ENCODE measurements at places on chromosomes 12 and 14. TPM values are rescaled to one million over a fixed set of nuclear protein-coding genes. Genes with fewer than 3 reads are reported as not detected.

GRCh38 chr14:98692832-98693231 is 579.2 kb downstream of the BCL11B start:
- DNase-seq, result peak; percentile 53

DNA sequence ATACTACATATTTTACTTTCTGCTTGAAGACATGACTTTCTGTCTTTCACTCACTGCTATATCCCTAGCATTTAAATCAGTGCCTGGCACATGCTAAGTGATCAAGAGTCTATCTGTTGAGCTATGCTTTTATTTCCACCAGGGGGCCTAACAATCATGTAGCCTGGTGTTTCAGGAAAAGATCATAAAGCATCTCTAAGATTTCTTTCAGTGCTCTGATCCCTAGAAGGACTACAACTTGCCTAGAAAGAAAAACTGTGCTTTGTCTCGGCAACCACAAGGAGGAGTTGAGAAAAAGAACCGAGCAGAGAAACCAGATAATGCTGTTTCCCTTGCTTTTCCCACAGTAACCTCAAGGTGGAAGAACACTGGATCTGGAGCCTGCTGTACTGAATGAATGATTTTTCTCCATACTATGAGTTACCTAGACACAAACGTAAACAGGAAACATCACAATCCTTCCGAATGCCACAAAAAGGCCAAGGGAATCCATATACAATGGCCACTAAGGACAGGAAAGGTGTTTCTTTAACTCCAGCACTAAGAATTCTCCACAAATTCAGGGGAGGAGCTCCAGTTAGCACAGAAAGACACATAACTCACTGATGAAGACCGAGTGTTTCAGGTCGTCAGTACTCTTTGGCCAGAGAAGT is 1.2 kb downstream of the CRY1 start:
- peak; percentile 31 for DNase-seq

Gene RD3L
- not detected for total RNA-seq

Gene NOPCHAP1
- total RNA-seq, result 13.9 TPM

DNA sequence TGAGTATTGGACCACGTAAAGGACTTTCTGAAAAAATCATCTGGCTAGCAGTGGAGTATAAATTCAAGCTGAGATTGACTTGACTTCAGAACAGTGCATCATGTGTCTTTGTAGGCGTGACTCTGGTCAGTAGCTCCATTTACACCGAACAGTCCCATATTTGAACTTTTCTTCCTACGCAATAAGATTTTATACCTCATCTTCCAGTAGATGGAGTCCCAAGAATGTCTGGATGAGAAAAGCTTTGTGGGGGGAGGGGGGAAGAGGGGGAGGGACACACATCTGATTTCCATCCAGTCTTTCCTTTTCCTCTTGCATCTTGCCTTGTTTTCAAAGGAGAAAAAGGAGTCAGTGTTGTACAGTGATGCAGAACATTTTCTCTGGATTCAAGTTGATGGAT is 241.0 kb downstream of the EMP1 start:
- no peak for DNase-seq

- DNase-seq, result no peak
Measured at GRCh38 chr12:12482150-12482761, 80.4 kb downstream of the DUSP16 start.

- DNase-seq, result no peak
Measured at GRCh38 chr14:85536833-85537190, 6.9 kb downstream of the FLRT2 start.

Gene SLCO1B3
- total RNA-seq, result 0.13 TPM

Gene TGM1
- total RNA-seq, result 2.8 TPM

- DNase-seq, result peak; percentile 24
Measured at GRCh38 chr14:67934087-67934486, 114.5 kb downstream of the RAD51B start.

DNA sequence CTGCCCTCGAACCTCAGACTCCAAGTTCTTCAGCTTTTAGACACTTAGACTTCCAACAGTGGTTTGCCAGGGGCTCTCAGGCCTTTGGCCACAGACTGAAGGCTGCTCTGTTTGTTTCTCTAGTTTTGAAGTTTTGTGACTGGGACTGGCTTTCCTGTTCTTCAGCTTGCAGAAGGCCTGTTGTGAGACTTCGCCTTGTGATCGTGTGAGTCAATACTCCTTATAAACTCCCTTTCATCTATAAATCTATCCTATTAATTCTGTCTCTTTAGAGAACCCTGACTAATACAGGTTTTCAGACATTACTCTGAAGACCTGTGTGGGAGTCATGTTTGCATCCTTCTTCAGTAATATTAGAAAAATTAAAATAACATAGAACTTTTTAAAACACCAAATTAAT is 289.1 kb downstream of the RMST start:
- DNase-seq, result no peak

Gene DPPA3
- not detected for total RNA-seq

- DNase-seq, result no peak
Measured at GRCh38 chr14:27025648-27026047, 427.8 kb upstream of the NOVA1 start.

GRCh38 chr12:109192358-109192757 is 76.0 kb downstream of the ACACB start:
- DNase-seq, result no peak

GRCh38 chr12:131950182-131950913 is 606 bp downstream of the EP400 start:
- peak; percentile 33 for DNase-seq

Gene KERA
- not detected for total RNA-seq

DNA sequence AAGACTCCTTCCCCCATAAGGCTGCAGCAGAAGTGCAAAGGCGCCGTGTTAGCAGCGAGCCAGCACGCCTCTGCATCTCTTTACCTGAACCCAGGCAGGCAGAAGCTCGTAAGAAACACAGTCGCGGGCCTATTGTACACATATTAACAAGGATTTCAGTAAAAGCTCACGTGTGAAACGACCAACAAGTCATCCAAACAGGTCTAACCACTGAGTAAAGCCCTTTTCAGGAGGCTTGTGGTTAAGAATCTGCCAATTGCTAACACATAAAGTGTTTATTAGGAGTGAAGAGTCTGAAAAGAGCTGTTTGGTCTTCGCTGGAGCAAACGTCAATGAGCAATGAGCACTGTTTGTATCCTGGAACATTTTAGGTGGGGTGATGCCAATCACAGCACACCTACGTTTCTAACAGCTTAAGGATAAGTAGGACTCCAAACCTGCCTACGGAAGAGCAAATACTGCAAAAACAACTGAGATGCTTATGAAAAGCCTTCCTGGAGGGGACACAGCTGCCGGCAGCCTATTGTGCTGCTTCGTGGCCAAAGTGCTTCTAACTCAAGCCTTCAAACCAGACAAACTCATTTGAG is 43.1 kb downstream of the PRKAB1 start:
- peak; percentile 66 for DNase-seq

DNA sequence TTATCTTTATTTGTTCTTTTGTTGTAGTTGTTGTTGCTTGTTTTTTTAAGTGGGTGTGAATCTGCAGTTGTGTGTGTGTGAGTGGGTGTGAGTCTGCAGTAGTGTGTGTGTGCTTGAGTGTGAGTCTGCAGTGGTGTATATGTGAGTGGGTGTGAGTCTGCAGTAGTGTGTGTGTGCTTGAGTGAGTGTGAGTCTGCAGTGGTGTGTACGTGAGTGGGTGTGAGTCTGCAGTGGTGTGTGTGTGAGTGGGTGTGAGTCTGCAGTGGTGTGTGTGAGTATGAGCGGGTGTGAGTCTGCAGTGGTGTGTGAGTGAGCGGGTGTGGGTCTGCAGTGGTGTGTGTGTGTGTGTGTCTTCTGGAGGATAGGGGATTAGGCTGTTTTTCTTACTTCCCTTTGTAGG is 1186.8 kb upstream of the SEL1L start:
- no peak for DNase-seq

Gene TAS2R7
- total RNA-seq, result not detected

DNA sequence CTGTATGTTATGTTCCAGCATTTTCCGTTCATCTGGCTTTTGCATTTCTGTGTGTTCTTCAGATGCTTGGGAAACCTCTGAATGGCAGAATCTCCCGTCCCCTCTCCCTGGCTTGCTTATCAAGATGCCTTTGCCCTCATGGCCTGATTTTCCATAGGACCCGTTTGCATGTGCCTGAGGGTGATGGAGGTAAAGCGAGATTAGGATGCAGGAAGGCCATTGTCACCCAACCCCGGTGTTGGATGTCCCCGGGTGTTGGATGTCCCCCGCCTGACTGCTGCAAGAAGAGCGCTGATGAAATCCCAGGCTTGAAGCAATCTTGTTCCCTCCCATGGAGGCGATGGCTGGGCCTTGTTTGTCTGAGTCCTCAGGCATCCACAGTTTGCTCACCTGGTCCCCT is 9.6 kb downstream of the BRI3BP start:
- DNase-seq, result no peak

Gene NEUROD4
- total RNA-seq, result not detected

Gene MTRFR
- total RNA-seq, result 16.2 TPM

Gene KRT3
- not detected for total RNA-seq

GRCh38 chr12:89384050-89384758 is 31.9 kb upstream of the DUSP6 start:
- peak; percentile 78 for DNase-seq

DNA sequence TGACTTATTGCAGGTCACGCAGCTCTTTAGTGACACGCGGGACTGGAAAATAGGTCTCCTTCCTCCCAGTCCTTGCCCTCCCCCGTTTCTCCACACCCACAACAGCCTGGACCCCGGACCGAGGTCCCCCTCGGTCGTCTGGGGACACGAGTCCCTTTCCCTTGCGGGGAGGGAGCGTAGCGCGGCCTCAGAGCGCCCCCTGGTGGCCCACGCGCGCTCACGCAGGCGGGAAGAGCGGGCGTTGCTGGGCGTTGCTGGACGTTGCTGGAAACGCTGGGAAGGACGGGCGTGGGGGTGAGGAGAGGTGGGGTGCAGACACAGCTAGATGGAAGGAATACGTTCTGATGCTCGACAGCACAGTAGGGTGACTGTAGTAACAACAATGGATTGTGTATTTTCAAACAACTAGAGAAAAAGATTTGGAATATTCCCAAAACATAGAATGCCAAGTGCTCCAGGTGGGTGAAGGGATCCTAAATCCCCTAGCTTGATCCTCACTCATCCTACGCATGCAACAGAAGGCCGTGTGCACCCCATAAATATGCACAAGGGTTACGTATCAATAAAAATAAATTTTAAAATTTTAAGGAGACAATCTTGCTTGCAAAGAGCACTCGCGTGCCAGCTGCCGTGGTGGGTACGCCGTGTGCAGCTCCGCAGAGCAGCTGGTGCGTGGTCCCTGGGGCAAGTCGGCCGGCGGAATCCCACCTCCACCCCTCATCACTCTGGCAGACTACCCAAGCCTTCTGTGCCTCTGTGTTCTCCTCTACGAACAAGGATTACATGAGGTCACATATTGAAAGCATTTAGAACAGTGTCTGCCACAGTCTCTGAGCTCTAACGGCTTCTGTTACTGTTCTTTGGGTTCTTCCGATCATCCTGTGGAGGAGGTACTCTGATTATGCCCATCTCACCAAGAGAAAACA is 87.4 kb downstream of the B4GALNT3 start:
- DNase-seq, result peak; percentile 52

DNA sequence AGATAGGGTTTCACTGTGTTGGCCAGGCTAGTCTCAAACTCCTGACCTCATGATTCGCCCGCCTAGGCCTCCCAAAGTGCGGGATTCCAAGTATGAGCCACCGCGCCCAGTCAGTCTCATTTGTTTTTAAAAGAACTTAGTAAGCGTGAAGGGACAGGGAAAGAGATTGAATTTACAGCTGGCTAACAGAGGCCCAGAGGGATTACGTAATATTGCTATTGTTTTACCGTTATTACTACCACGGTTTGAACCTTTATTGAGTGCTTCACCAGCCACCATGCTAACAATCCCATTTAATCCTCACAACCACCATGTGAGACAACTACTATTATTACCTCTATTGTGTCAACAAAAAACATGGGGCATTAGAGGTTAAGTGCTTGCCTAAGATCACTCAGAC is 26.7 kb upstream of the BLTP3B start:
- no peak for DNase-seq

GRCh38 chr12:115956659-115957058 is 320.8 kb downstream of the MED13L start:
- DNase-seq, result no peak

Gene SMIM41
- total RNA-seq, result not detected

- no peak for DNase-seq
Measured at GRCh38 chr14:104852280-104852663, 12.8 kb upstream of the CEP170B start.

Gene KRT77
- not detected for total RNA-seq

Gene C1QL4
- total RNA-seq, result 1.2 TPM

DNA sequence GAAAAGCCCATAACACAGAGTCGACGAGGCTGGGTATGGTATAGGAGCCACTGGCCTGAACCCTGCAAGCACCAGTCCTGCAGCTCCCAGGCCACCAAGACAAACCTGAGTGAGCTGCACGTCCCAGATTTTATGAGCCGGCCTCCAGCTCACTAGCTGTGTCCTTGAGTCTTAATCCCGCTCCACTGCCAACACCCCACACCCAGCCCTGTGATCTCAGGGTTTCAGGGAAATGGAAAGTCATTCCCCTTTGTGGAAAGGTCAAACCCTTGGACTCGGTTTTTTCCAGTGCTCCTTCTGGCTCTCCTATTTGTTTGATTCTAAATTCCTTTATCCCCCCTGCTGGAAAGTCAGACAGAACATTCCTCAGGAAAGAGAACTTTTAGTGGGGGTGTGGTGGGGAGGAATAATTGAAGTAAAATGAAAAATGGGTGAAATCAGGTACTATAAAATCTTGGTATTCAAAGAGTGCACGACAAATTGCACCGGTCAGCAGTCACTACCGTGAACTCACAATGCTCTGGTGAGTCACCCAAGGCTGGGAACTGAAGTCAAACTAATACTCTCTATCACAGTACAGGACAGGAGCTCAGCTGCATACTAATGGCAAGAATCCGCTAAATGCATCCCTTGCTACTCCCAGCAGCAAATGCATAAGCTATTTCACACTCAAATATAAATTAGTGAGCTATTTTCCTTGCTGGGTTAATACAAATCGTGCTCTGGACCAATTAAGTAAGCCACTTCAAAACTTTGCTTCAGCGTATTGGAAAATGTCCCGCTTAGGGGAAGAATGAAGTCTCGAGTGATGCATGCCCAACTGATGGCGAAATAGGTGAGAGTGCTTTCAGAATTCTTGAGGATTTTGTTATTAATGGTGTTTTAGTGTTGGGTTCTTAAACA is 9.0 kb downstream of the PITPNM2 start:
- DNase-seq, result peak; percentile 69

Gene TBC1D30
- total RNA-seq, result 7.0 TPM

DNA sequence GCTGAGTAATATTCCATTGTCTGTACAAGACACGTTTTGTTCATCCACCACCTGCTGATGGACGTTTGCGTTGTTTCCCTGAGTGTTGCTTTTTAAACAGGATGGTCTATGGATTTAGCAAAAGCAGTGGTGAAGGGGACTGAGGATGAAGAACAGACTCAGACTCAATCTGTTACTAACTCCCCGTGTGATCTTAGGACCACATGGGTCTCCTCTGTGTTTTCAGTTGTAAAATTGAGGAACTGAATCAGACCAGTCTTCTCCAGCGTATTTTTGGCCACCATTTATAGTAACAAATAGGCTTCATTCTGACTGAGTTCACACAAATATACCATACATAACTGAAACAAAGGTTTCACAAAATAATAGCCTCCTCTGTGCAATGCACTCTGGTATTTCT is 85.6 kb downstream of the FOXN3 start:
- DNase-seq, result no peak

Data from thyroid gland (tissue), 4 donors.